Stimulated activated CD4-positive, alpha-beta T cell treated with anti-CD3 and anti-CD28 coated beads, Interleukin-15, amount 100 ng/mL, for 1 hour (primary cell): ENCODE measurements at places on chromosomes 5 and 9.

DNA sequence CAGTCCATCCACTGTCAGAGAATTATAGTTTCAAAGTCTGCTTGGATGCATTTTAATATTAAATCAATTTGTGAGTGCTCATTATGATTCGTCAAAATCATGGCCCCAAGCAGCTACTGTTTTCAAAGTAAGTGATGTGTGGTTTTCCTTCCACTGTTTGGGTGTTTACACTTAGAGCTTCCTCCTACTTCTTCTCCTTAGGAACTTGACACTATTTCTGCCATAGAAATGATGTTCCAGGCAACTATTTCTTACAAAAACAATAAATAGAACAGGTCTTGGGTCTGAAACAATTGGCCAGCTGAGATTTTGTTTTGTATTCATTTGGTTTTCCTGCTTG lies 132.8 kb upstream of the RAI14 start:
- no peak for DNase-seq

DNA sequence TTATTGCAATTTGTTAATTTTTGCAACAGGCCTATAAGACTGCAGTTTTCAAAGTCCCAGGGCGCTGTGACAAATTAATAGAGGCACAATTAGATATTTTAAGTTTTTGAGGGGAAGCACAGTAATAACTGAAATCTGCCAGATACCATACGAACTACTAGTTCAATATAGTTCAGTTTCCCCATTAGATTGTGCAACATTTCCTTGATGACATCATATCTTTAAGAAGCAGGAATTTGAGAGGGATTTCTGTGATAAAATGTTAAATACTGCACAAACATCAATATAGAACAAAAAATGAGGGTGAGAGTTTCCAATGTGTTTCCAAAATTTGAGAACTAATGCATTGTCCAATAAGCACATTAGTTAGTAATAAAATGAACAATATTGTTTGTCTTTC lies 56.7 kb upstream of the GRIN3A start:
- no peak for DNase-seq

- DNase-seq, result no peak
Measured at GRCh38 chr9:87659534-87660419, 66.1 kb upstream of the CTSL start.

GRCh38 chr5:55320571-55320970 lies 12.8 kb downstream of the MTREX start:
- DNase-seq, result no peak

DNA sequence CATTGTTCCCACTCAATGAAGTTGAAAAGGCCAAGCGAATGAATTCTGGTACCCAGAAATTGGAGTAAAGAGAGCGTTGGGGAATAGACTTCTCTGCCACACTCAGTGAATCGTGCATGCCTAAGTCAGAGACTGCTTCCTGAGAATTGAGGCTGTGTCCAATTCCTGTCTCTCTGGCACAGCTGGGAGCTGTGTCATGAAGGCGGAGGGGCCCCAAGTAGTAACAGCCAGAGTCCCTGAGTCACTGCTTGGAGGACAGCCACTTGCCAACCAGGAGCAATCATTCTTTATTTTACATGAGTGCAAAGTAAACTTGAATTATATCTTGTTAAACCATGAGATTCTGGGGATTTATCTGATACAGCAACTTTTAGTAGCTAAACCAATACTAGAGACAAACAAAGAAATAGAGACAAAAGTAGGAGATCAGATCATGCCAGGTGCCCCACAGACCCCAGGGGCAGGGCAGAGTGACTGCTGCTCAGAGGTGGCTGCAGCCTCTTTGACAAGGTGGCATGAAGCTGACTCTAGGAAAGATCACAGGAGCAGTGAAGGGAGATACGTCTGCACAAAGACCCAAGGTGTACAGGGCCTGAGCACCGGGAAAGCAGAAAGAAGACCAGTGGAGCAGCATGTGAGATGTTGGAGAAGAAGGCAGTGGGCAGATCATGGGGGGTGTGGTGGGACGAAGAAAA lies 246.0 kb downstream of the GADD45G start:
- no peak for DNase-seq
